Activated CD8-positive, alpha-beta T cell treated with anti-CD3 and anti-CD28 coated beads for 36 hours (primary cell): ENCODE measurements at places on chromosomes 12 and 14. TPM values are rescaled to one million over a fixed set of nuclear protein-coding genes. Genes with fewer than 3 reads are reported as not detected.
A peak's percentile ranks its signal among the peaks of the same experiment; 100 is the strongest.

GRCh38 chr14:53532853-53533252, 379.7 kb upstream of the DDHD1 start:
- no peaks in the 10 kb centered on the region for H3K4me1 ChIP-seq
- no peaks in the 10 kb centered on the region for H3K36me3 ChIP-seq
- no peak overlapping the region for H3K4me3 ChIP-seq
- no peaks in the 10 kb centered on the region for H3K27me3 ChIP-seq
- no peak overlapping the region for H3K27ac ChIP-seq
- DNase-seq = no peak

The NGB gene
- total RNA-seq = not detected

GRCh38 chr14:105862581-105863239, 336.3 kb downstream of the TMEM121 start:
- peaks cover 55% of the 10 kb centered on the region for H3K4me1 ChIP-seq
- H3K27me3 ChIP-seq = no peaks in the 10 kb centered on the region
- H3K36me3 ChIP-seq = no peaks in the 10 kb centered on the region
- DNase-seq = no peak
- H3K27ac ChIP-seq = peak overlapping the region; percentile 96

DNA sequence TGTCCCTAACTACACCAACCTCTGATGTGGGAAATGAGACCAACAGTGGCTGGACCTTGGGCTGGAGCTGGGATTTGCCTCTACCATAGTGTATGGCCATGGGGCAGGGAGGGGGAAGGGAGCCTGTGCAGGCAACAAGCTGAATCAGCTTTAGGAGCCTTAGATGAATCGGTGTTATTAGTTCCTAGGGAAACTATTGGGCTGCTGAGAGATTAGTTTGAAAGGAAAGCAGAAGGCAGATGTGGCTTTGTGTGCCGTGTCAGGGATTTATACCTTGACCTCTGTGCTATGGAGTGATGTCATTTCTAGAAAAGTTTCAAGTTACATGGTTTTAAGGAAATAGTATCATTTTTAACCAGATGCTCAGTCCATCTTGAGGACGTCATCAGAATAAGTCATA, 19.5 kb upstream of the GAS2L3 start:
- no peaks in the 10 kb centered on the region for H3K36me3 ChIP-seq
- no peak overlapping the region for H3K27ac ChIP-seq
- DNase-seq = no peak
- H3K4me3 ChIP-seq = no peak overlapping the region

- no peaks in the 10 kb centered on the region for H3K36me3 ChIP-seq
- no peaks in the 10 kb centered on the region for H3K4me1 ChIP-seq
- H3K4me3 ChIP-seq = no peak overlapping the region
- no peak overlapping the region for H3K27ac ChIP-seq
Measured at GRCh38 chr12:131564845-131565244, 146.0 kb upstream of the SFSWAP start.

The ZFC3H1 gene
- 58.4 TPM for total RNA-seq

The ADAM20 gene
- total RNA-seq = 0.29 TPM

The MSI1 gene
- total RNA-seq = 0.78 TPM

- no peaks in the 10 kb centered on the region for H3K36me3 ChIP-seq
- H3K27me3 ChIP-seq = peaks cover 13% of the 10 kb centered on the region
- no peak for DNase-seq
- H3K27ac ChIP-seq = no peak overlapping the region
- no peaks in the 10 kb centered on the region for H3K4me1 ChIP-seq
Measured at GRCh38 chr12:109648521-109648920, 65.1 kb upstream of the FAM222A start.

- DNase-seq = no peak
- H3K27ac ChIP-seq = no peak overlapping the region
- H3K4me3 ChIP-seq = no peak overlapping the region
Measured at GRCh38 chr14:67377916-67378315, 17.8 kb downstream of the EIF2S1 start.

The CTSG gene
- not detected for total RNA-seq

The WNT1 gene
- total RNA-seq = not detected

The HOXC12 gene
- total RNA-seq = not detected

DNA sequence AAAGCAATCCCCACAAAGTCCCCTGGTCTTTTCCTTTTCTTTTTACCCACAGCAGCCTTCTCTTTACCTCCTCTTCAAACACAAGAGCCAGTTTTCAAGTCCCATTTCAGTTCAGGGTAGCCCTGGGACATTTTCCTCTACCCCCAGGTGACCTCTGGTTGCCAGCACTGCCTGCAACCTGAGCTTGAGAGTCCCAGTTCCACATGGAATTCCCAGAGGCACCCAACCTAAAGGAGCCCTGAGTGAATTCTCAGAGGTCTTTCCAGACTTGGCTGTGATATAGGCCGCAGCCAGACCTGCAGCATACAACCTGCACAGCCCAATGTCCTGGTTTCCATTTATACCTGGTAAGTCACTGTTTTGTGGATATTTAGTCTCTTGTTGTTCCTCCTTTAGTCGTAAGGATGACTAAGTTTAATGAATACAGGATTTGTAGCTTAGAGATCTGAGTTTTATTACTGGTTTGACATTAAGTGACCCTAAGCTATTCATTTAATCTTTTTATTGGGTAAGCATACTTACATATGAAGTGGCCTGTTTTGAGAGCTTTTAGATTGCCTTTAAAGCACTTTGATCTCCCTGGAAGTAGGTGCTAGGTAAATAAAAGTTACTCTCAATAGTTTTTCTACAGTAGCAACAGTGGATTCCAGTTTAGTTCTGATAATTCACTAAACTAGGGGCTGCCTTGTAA, 159.8 kb downstream of the TGFB3 start:
- H3K4me3 ChIP-seq = no peak overlapping the region
- H3K27ac ChIP-seq = no peak overlapping the region
- DNase-seq = no peak
- H3K4me1 ChIP-seq = peaks cover 3% of the 10 kb centered on the region

DNA sequence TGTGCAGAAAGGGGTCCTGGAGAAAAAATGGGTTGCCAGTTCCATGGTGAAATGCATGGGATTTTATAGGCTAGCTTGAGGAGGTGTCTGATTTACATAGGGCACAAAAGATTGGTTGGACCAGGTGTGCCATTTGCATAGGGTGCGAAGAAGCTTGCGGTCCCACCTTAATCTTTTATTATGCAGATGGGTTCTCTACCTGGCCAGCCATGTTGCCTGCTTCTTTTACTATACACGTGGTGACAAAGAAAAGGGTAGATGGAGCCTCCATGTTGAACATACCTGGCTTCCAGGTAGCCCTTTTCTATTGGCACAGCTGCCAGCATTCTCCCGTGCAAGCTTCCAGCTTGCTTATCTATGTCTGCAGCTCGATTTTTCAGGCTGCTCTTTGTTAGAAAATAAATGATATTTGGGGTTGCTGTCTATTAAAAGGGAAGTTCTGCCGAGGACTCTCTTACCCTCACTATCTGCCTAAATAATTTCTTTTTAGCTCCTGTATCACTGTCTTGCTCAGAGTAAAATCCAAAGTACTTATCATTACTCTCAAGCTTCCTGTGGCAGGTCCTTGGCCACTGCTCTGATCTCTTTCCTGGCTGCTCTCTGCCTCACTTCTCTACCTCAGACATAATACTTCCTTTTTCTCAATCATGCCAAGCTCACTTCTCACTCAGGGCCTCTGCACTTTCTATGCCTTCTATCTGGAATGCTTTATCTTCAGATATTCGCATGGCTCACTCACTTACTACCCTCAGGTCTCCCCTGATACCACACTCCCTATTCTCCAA, 216.0 kb upstream of the DAAM1 start:
- no peaks in the 10 kb centered on the region for H3K36me3 ChIP-seq
- H3K27ac ChIP-seq = no peak overlapping the region
- H3K4me1 ChIP-seq = no peaks in the 10 kb centered on the region
- DNase-seq = no peak

DNA sequence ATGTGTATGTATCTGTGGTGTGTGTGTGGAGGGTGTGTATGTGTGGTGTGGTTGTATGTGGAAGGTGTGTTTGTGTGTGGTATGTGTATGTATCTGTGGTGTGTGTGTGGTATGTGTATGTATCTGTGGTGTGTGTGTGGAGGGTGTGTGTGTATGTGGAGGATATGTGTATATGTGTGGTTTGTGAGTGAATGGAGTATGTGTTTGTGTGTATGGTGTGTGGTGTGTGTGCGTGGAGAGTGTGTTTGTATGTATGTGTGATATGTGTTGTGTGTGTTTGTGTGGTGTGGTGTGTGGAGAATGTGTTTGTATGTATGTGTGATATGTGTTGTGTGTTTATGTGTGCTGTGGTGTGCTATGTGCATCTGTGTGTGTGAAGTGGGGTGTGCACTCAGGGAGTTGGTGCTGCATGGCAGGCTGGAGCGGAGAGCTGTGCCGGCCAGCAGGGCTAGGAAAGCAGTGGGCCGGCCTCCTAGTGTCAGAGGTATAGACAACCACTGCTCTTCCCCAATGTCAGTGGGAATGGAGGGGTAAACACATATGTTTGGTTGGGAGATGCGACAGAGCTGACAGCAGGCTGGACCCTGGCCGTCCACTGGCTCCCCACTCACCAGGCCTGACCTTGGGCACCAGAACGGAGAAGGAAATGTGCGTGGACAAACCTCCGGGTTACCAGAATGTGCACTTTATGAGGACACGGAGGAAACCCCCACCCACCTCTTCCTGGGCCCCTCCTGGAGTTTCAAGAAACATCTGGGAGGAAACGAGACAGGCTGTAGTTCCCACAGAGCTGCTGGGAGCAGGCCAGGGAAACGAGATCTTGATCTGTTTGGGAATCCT, 60.7 kb downstream of the CLMN start:
- DNase-seq = no peak
- H3K4me1 ChIP-seq = peaks cover 12% of the 10 kb centered on the region
- H3K36me3 ChIP-seq = no peaks in the 10 kb centered on the region
- no peak overlapping the region for H3K4me3 ChIP-seq

The OAS2 gene
- 95.7 TPM for total RNA-seq

- no peaks in the 10 kb centered on the region for H3K27me3 ChIP-seq
- H3K4me3 ChIP-seq = peak overlapping the region; percentile 88
- DNase-seq = peak; percentile 94
- peak overlapping the region; percentile 100 for H3K27ac ChIP-seq
Measured at GRCh38 chr14:68790644-68791077, 2.2 kb downstream of the ZFP36L1 start.

- H3K27ac ChIP-seq = peak overlapping the region; percentile 82
- peak overlapping the region; percentile 85 for H3K4me3 ChIP-seq
- DNase-seq = peak; percentile 38
Measured at GRCh38 chr12:55728186-55728938, 447 bp downstream of the CD63 start.

- H3K27ac ChIP-seq = no peak overlapping the region
- no peak overlapping the region for H3K4me3 ChIP-seq
- no peak for DNase-seq
- no peaks in the 10 kb centered on the region for H3K36me3 ChIP-seq
Measured at GRCh38 chr14:61953602-61954001, 191.4 kb downstream of the SNAPC1 start.

The SCNN1A gene
- 3.8 TPM for total RNA-seq
